ENCODE measurements at places on chromosomes 1 and 21.

- DNase-seq = peak; percentile 22
Observed at GRCh38 chr1:158177700-158178450, 2.8 kb upstream of the CD1D start.

- DNase-seq = no peak
Observed at GRCh38 chr21:44498280-44499210, 41.5 kb downstream of the KRTAP10-1 start.

DNA sequence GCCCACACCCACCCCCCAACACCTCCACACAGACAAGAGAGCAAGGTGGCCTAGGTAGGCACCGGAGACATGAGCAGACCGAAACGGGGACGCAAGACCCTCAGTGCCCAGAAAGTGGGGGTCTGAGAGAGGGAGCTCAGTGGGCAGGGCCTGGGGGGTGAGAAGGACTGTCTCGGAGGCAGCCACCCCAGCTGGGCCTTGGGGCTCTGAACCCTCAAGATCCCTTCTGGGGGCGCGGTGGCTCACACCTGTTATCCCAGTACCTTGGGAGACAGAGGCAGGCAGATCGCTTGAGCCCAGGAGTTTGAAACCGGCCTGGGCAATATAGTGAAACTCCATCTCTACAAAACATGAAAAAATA lies 9.1 kb upstream of the GNB1 start:
- no peak for DNase-seq

- DNase-seq = no peak
Observed at GRCh38 chr1:115411371-115412063, 73.5 kb upstream of the NGF start.

DNA sequence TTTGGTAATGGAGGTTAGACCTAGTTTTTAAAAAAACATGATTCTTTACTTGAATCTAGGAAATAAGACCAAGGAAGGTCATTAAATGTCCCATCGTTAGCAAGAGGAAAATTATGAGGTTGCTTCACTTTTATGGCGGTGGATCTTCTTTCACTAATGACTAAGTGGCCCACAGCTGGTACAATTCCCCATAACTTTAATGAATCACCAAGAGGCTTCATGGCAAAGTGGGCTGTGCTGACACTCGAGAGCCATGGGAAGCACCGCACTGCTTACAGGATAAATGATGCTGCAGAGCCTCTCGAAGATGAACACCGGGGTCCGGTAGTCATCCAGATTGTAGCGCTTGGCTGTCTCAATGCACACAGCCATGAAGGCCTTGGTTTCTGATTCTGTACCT lies 108.8 kb downstream of the UBR4 start:
- DNase-seq = no peak

GRCh38 chr1:166813508-166814223 lies 25.6 kb upstream of the POGK start:
- DNase-seq = no peak

DNA sequence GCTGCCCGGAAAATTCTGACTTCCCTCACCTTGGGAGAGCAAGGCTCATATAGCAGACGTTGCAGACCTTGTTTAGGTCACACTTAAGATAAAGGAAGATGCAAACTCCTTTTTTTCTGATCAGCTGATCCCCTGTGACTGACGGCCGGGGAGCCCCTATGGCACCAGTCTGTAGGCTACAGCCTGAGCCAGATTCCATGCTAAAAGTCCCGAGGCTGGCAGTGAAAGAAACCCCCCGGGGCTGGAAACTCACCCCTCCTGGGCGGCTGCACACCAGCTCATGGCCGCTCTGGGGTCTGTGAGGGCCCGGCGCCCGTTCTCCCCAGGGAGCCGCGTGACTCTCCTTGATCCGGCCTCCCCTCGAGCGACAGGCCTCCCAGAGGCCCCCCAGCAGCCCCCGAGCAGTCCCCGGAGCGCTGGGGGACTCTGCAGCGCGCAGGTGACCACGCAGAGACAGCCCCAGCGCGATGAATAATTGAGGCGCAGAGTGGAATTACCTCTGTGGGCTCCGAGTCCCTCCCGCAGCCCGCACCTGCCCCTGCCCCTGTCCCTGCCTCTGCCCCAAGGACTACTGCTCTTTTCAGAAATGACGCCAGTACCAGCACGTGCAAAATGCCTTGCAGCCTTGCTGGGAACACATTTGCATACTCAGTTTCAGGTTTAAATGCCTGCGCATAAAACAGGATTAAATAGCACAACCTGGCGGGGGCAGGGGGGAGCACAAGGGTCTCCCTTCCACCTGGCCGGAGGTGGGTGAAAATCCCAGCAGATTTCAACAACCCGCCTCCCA lies 62.6 kb upstream of the CLDN14 start:
- DNase-seq = peak; percentile 5

DNA sequence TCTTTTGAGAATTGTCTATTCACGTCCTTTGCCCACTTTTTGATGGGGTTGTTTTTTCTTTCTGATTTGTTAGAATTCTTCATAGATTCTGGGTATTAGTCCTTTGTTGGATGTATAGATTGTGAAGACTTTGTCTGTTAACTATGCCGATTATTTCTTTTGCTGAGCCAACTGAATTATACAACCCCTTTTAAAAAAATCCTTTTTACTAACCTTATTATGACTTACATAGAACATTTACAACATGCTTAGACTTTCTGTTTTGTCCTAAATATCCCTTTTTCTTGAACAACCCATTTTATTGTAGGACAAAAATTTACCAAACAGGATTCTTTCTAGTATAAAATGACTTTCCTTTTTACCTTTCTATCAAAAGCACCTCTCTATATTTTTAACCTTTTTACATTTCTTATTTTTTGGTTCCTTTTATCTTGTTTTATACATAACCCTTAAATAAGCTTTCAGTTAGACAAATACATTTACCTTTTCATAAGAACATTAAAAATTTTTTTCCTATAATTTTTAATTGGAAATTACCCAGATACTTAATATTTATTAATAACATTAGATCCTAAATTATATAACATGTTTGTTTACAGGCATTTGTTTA lies 70.4 kb upstream of the TTLL7 start:
- no peak for DNase-seq

GRCh38 chr1:156624814-156625435 lies 5.7 kb downstream of the HAPLN2 start:
- DNase-seq = no peak

GRCh38 chr1:51372561-51372960 lies 42.2 kb upstream of the TTC39A start:
- no peak for DNase-seq

GRCh38 chr21:43297391-43297981 lies 128.7 kb downstream of the CRYAA start:
- DNase-seq = no peak

GRCh38 chr1:64962441-64962840 lies 3.9 kb downstream of the JAK1 start:
- peak; percentile 31 for DNase-seq

GRCh38 chr1:119962296-119962968 lies 66.1 kb upstream of the ADAM30 start:
- no peak for DNase-seq

DNA sequence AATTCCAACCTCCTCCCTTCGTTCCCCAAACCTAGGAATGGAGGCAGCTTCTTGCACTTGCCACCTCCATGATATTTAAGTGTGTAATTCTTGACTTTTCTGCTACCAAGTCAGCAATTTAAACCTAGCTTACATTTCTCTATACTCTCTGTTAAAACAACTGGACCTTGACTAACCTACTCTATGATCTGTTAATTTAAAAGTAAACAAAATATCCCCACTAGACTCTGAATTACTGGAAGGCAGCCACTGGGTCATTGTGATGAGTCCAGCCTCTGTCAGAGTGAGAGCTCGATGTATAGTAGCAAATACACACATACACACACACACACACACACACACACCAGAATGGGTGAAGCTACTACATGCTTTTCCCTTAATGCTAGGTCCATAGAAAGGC lies 40.0 kb upstream of the DHCR24 start:
- no peak for DNase-seq

- no peak for DNase-seq
Observed at GRCh38 chr1:233389169-233389568, 61.6 kb downstream of the MAP3K21 start.

GRCh38 chr1:95118067-95118499 lies 928 bp downstream of the TLCD4 start:
- DNase-seq = no peak

DNA sequence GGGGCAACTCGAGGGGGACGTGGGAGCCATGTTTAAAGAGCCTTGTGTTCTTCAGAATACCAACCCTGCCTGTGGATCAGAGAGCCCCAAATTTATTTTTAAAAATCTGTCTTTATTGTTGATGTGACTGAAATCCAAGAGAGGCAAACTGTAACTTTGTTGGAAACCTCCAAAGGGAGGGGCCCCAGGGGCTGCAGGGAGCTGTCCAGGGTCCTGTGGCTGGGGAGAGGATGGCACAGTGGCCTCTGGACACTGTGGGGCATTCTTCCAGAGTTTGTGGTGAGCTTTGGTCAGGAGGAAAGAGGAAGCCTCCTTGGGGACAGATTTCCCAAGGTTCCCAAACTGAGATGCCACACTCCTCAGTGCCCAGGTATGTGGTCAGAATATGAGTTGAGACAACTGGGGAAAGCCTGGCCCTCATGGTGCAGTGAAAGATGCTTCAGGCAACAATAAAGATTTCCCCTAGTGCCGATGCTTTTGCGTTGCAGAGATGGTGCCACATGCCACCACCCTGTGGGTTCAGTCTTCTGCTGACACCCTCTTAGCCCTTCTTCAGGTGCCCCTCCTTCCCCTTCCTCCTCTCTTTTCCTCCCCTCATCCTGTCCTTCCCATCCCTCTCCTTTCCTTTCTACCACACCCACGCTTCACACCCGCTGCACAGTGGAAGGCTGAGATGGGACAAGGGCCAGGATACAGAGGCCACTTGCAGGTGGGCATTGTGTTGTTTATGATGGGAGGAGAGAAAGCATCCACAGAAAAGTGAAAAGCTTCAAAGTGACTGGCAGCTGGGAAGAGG lies 122.1 kb downstream of the UCK2 start:
- no peak for DNase-seq

DNA sequence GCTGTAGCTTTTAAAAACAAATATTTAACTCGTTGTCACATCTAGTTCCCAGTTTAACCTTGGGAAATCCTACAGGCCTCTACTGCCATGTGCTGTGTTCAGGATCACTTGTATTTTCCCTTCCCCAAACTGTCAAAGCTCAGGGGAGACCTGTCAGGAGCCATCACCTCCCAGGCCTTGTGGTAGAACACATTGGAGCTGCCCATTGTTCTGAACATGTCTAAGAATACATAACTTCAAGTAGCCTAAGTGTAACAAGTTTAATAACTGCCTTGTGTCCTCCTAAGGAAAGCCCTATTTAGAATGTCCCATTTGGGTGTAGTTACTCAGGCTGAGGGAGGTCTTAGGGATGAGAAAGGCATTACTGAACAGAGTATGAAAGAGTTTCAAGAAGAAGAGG lies 28.6 kb upstream of the PIGC start:
- no peak for DNase-seq

DNA sequence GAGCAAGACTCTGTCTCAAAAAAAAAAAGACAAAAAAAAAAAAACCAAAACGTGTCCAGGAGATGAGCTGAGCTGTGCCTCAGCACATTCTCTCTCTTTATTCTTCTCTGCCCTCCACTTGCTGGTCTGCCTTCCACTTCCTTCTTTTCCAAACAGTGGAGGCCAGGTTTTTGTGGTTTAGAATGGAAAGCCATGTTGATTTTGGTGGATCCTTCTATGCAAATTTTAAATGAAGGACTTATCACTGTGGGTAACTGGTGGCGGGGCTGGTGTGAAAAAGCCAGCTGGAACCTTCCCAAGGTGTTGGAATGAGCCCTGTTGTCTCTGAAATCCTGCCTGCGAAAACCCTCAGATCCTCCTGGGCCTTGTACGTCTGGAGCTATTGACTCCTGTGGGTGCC lies 61.9 kb downstream of the PTPRU start:
- no peak for DNase-seq

GRCh38 chr1:192726820-192727504 lies 81.9 kb upstream of the RGS2 start:
- no peak for DNase-seq

DNA sequence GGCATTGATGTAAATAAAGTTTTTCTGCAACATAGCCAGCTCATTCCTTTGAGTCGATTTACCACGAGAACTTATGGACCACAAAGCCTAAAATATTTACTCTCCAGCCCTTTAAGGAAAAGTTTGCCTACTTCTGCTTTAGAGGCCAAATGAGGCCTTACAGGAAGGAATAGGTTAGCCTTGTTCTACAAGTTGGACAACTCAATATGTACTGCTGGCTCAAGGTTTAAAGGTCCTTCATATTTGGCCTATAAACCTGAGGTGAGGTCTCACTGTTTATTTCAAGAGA lies 144.5 kb upstream of the DNAH14 start:
- no peak for DNase-seq

DNA sequence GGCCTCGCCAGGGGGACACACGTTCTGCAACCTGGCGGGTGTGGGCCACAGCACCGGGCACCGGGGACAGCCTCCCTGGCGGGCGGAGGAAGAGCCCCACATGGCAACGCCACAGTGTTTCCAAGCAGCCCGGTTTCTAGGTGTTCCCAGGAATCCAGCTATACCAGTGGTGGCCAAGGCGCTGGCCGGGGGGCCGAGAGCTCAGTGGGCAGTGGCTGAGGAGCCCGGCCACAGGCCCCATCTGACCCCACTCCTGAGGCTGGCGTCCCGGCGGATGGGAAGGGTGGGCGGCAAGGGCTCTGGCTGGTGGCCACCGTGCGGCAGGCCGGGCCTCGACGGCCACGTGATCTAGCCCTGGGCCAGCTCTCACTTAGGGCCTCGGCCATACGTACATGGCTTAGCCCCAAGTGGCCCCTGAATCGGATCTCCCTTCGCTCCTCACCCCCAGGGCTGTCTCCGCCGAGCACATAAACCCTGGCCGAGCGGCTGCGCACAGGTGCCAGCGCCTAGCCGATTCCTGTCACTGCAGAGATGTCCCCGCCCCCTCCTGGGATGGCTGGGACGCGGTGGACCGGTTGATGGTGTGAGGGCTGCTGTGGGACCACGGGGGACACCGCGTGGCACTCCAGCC lies 68.7 kb downstream of the MORN1 start:
- DNase-seq = no peak

GRCh38 chr1:110383251-110383990 lies 7.4 kb downstream of the SLC16A4 start:
- DNase-seq = no peak

DNA sequence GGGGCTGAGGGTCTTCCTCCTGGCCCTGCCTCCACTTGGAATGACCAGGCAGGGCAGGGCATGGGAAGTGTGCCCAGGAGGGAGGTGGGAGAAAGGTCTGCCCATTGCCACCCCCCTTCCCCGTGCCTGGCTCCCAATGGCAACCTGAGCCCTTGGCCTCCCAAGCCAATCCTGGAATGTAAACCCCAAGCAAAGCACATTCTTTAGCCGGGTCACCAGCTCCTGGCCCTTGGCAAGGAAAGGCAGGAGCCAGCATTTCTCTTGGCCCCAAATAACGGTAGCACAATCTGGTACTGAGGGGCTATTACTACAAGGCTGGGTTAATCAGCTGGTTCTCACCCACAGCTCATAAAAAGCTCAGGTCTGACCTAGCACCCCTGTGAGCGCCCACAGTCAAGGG lies 6.9 kb upstream of the NUAK2 start:
- DNase-seq = no peak

GRCh38 chr1:31880957-31881687 lies 57.0 kb downstream of the PTP4A2 start:
- no peak for DNase-seq
